ENCODE measurements at places on chromosomes 13 and 19.

GRCh38 chr13:98022210-98022609 lies 68.7 kb downstream of the IPO5 start:
- no peak for DNase-seq

DNA sequence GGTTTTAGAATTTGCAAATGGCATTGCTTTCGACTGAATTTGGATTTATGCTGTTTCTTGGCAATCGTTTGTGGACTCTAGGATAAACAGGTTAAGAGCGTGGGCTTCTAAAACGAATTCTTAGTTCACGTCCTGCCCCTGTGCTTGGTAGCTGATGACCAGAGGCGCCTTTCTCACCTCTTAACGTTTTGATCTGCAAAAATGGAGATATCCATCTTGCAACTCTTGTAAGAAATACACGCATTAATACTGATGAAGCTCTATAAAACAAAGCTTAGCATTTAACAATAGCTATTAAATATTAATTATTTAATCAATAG lies 580 bp upstream of the KATNAL1 start:
- DNase-seq = no peak

DNA sequence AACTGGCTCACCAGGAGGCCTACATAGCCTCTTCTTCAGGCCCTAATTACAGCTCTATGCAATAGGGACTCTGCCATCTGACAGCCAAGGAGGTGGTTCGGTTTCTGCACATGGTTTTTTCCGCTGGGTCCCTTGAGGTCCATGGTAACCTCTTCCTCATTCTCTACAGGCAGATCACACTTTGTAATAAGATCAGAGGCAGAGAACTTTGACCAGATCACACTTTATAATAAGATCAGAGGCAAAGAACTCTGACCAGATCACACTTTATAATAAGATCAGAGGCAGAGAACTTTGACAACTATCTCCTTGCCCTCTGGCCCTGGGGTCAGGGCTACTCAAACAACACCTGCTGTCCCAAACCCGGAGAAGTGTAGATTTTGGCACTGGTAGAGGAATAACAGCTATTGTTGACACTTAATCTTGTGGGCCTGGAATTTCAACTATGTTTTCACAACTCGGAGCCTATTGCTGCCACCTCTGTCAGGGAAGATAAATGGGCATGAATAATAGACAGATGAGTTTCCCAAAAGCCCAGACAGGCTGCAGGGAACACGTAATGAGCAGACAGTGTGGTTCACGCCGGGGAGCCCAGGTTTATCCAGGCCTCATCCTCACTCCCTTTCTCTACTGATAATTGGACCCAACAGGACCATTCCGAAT lies 246.1 kb downstream of the UQCRFS1 start:
- DNase-seq = no peak

- no peak for DNase-seq
These were observed 11.5 kb upstream of the CBY2 start for GRCh38 chr13:45690636-45691035.

GRCh38 chr13:99577934-99578917 lies 77.0 kb downstream of the TM9SF2 start:
- DNase-seq = no peak

- DNase-seq = no peak
These were observed 2.1 kb upstream of the VWA8 start for GRCh38 chr13:41962994-41963393.

DNA sequence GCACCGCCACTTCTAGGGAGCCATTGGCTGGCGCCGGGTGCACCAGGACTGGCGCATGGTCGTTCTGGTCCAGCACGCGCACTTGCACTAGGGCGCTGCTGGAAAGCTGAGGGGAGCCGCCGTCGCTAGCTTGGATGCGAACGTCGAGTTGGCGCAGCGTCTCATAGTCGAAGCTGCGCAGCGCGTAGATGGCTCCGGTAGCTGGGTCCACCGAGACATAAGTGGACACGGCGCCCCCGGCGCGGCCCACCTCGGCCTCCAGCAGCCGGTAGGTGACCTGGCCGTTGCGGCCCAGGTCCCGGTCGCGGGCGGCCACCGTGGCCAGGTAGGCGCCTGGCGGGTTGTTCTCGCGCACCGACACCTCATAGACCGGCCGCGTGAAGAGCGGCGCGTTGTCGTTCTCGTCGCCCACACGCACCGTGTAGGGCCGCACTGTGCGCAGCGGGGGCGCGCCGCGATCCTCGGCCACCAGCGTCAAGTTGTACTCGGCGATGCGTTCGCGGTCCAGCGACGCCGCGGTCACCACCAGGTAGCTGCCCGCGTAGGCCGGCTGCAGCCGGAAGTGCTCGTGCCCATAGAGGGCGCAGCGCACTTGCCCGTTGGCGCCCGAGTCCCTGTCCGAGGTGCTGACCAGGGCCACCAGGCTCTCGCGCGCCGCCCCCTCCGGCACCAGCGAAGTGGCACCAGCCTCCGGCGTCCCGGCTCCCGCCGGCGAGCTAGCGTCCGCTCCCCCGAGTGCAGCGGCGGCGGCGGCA lies 1.7 kb downstream of the PCDH8 start:
- peak; percentile 43 for DNase-seq

GRCh38 chr13:43428545-43429296 lies 358.1 kb downstream of the ENOX1 start:
- no peak for DNase-seq

GRCh38 chr13:76697288-76697687 lies 188.9 kb downstream of the KCTD12 start:
- DNase-seq = no peak

DNA sequence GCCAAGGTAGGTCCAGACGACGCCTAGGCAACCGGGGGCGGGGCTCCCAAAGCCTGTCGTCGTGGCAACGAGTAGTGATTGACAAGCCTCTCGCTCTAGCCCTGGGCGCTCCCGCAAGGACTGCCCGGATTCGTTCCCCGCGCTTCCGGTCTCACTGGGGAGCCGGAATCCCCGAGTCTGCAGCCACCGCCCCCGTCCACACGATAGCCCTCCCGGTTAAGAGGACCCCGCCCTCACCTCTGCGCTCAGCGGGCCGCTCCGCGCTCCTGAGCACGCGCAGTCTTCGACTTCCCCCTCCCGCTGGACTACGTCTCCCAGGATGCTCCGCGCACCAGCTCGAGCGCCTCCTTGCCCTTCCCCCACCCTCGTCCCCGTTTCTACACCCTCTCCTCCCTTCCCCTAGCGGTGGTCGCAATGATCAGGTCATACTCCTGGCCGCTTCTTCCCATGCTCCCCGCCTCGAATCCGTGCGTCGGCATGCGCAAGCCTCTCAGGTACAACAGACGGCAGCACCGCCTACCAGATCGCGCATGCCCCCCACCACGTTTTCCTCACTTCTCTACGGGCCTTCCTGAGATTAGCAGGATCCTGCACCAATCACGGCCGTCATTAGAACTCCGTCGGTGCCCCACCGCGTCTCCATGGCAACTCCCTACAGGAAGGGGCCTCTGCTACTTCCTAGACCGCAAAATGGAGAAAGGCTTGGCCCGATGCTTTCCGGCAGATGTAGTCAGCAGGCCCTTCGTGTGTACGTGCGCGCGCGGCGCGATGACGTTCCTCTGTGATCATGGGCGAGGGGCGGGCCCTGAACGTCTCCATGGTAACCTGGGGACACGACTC lies at the start of gene MZF1:
Gene MZF1 (minus strand): TSS at position 518 of the 840 bp plus-strand sequence. CDS start 1,946 bp downstream, outside the sequence.
- peak; percentile 98 for DNase-seq

DNA sequence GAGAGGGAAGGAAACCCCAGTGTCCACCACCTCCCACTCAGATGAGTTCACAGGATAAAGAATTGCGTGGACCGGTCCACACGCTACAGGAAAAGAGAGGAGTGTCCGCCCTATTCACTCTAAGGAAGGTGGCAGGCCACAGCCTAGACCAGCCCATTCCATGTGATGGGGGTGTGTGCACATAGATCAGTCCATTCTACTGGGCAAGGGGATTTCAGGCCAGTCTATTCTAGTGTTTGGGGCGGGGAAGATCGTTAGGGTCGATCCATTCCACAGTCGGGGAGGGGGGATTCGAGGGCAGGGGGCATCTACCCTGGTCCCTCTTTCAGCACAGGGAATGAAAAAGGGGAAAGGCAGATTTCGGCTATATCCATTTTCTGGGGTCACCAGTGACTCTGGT lies 7.8 kb downstream of the FIZ1 start:
- DNase-seq = no peak

- no peak for DNase-seq
These were observed 733.9 kb upstream of the KLHL1 start for GRCh38 chr13:70842062-70842644.

DNA sequence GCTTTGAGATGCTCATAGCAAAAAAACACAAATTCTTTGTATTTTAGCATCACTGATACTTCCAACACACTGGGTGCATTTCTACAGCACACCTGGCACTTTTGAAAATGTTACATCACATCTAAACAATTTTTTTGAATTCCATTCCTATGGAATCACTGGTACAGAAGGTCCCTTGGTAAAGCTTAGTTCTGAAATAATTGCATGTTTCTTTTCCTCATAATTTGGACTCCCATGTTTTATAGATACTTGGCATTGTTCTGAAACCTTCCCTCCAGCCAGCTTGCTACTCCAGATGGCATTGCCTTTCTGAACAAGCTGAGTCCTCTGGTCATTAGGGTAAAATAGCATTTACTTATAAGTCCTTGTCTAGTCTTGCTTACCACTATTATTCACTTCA lies 481.3 kb upstream of the GPC6 start:
- DNase-seq = no peak

GRCh38 chr13:43725460-43725859 lies 61.3 kb downstream of the ENOX1 start:
- no peak for DNase-seq

DNA sequence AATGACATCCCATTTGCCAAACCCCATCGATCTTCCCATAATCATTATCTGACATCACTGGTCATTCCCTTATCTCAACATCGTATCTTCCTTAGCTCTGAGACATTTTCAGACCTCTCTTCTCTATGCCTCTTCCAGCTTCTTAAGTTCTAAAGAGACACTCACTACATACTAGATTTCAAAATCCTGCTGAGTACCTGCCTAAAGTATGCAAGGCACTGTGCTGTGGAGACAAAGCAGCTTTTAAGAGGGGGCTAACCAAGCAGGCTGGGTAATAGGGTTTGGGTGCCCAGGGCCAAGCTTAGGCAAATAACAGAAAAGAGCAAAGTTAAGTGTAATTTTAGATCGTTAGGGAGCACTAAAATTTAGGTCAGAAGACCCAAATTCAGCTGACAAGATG lies 3.4 kb upstream of the POMP start:
- DNase-seq = no peak

DNA sequence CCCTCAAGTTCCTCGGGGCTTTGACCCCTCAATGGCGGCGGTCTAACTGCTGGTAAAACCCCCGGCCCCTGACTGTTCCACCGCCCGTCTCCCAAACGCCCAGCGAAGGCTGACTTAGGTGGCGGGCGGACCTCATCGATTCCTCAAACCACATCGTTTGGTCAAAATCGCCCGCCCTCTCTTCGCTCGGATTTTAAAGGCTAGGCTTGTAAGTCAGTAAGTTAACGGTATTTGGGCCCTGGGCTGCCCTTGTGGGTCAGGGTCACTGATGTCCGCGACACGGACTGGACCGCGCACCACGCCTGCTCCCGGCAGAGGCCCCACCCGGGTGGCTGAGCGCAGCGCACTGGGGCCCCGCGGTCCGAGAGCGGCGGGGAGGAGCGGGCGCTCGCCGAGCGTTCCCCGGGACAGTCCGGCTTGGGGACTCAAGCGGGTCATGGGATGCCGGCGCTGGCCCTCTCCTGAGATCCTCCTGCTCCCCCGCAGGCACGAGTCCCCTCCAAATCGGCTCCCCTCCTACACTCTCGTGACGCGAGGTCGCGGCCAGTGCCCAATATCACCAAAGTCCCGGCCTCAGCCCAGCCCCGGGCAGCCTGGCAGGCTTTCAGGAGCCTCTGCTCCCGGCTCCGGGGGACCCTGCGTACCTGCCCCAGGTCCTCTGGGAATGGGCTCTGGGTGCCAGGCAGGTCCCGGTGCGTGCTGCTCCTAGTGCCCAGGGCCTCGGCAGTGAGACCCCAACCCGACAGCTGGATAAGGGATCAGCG lies 1.0 kb downstream of the FLT1 start:
- peak; percentile 9 for DNase-seq

- DNase-seq = no peak
These were observed 36.0 kb downstream of the PBX4 start for GRCh38 chr19:19582471-19582870.

GRCh38 chr19:52600639-52601024 lies 30.5 kb downstream of the ZNF701 start:
- no peak for DNase-seq

- no peak for DNase-seq
These were observed 121.7 kb downstream of the NHLRC3 start for GRCh38 chr13:39159846-39160370.

DNA sequence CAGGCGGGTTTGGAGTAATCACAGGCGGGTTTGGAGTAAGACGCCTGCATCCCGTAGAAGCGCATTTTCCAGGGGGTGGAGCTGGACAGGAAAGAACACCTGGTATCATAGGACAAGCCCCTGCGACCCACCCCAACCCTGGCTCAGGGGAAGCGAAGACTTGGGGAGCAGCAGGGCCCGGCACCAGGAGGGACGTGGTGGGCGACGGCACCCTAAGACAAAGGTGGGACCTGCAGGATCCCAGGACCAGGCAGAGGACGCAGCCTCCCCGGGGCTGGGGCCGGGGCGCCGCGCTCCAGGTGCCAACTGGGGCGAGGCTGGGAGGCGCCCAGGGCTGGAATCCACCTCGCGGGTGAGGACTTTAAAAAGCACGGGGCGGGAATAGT lies 520 bp downstream of the ZNF600 start:
- DNase-seq = no peak

DNA sequence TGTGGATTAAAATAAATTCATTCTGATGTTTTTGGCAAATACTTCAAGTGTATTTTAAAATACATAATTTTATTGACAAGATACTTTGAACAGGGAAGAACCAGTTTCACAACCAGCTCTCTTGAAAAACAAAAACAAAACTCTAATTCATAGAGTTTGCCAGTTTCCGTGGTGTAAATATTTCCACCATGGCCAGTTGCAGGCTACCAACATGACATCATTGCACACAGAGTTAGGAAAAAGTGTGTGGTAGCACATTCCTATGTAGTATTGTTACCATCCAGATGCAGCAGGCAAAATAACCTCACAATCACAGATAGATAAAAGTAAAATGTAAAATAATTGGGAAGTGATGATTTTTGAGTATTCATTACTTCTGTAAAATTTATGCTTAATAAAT lies 7.7 kb upstream of the RNF113B start:
- DNase-seq = no peak

DNA sequence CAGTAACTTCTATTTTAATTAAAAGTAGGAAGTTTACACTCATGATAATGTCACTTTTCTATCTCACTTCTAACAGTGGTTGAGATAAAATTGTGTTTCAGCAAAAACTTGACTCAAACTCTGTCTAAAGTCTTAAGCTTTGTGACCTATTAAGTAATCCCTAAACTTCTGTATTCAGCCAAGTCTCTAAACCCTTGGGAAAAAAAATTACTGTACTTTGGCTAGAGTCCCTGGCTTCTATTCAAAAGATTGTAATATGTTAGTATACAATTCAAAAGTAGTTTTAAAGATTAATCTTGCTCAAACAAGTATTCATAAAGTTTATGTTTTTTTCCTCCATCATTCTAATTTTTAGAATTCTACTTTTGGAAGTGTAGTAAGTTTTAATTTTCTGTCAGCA lies 1248.8 kb downstream of the UQCRFS1 start:
- no peak for DNase-seq

- no peak for DNase-seq
These were observed 25.9 kb downstream of the IGFL2 start for GRCh38 chr19:46173886-46174480.
